ENCODE measurements at places on chromosomes 3 and 15. TPM values are rescaled to one million over a fixed set of nuclear protein-coding genes. Genes with fewer than 3 reads are reported as not detected.

Gene MORF4L1
- total RNA-seq, result 360 TPM

Gene IQCF5
- not detected for total RNA-seq

Gene SOX2
- 0.39 TPM for total RNA-seq

Gene ACKR2
- not detected for total RNA-seq

Gene NAA80
- total RNA-seq, result 7.2 TPM

Gene PLCB2
- 1.7 TPM for total RNA-seq

Gene THPO
- total RNA-seq, result not detected

Gene LOXL1
- total RNA-seq, result 18.6 TPM

Gene DISP2
- 10.0 TPM for total RNA-seq

Gene GOLGA8S
- 0.15 TPM for total RNA-seq

Gene SERPINI2
- total RNA-seq, result not detected

Gene SLC22A13
- 0.33 TPM for total RNA-seq

Gene B3GALNT1
- 31.1 TPM for total RNA-seq

Gene COLQ
- 0.64 TPM for total RNA-seq

Gene TMCO5A
- total RNA-seq, result not detected

Gene NOX5
- total RNA-seq, result 0.26 TPM

Gene KLF13
- total RNA-seq, result 78.6 TPM

Gene CCR9
- total RNA-seq, result not detected

Gene NR1I2
- not detected for total RNA-seq

Gene MUC13
- 0.13 TPM for total RNA-seq

Gene C3orf49
- total RNA-seq, result not detected

Gene U2SURP
- 135 TPM for total RNA-seq

Gene ARL14
- 2.5 TPM for total RNA-seq

Gene C2CD4A
- total RNA-seq, result 0.15 TPM

Gene STRC
- not detected for total RNA-seq

Gene LARP6
- 66.3 TPM for total RNA-seq

Gene TMC3
- total RNA-seq, result not detected

Gene COL6A5
- not detected for total RNA-seq

Gene LCTL
- total RNA-seq, result not detected
